ENCODE measurements at places on chromosomes 4 and X.
A peak's percentile ranks its signal among the peaks of the same experiment; 100 is the strongest.

- no peak for DNase-seq
Observed at GRCh38 chrX:68490644-68491043, 8.2 kb upstream of the YIPF6 start.

DNA sequence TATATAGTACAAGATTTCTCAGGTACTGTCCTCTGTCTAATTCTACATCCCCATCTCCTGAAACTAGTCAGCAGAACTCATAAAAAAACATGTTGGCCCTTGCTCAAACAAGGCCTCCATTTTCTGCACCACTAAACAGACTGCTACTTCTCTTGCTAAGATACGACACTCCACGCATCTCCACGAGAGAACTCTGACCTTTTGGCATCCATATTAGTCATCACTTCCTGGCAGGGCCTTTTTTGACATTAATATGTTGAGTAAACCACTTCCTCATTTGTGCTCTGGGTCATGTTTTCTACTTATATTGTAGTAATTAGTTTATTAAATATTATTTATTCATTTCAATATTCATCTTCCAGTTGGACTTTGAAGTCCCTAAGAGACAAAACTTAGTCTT is 65.6 kb downstream of the DCAF8L1 start:
- DNase-seq: peak; percentile 29

GRCh38 chr4:11715753-11716521 is 287.2 kb upstream of the HS3ST1 start:
- DNase-seq: no peak

DNA sequence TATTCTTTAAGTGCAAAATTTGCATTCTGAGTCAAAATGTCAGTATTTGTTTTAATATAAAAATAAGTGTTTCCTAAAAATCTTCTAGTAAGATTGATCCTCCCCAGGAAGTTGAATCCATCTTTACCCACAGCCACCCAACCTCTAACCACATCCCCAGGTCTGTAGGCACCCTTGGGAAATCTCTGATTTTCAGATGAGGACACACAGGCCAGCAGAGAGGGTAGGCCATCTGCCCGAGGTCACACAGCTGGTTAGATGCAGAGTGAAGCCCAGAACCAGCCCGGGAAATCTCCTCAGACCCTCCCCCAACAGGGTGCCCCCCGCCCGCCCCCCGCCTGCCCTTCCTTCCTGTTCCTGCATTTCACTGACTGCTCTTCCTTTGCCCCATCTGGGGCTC is 277.5 kb downstream of the FBXW7 start:
- DNase-seq: no peak

DNA sequence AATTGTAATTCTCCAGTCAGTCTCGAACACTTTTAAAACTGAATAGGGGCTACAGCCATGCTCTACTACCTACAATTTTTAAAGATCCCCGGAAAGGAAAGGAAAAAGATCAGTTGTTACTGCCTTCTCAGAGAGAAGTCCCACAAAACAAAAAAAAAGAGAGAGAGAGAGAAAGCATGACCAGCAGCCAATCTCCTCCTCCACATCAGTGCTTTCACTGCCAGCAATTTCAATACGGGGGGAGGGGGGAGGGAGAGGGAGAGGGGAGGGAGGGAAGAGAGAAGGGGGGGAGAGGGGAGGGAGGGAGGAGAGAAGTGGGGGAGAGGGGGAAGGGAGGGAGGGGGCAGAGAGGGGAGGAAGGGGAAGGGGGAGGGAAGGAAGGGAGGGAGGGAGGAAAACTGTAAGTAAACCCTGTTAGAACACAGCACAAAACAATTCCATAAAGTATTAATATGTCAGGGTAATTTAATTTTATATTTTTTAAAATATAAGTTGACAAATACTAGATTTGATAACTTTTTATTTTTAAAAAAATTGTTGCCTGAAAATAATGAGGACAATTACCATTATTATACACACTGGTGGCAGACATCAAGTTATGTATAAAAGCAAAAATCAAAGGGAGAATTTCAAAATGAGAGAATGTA is 108.0 kb downstream of the LRBA start:
- no peak for DNase-seq

DNA sequence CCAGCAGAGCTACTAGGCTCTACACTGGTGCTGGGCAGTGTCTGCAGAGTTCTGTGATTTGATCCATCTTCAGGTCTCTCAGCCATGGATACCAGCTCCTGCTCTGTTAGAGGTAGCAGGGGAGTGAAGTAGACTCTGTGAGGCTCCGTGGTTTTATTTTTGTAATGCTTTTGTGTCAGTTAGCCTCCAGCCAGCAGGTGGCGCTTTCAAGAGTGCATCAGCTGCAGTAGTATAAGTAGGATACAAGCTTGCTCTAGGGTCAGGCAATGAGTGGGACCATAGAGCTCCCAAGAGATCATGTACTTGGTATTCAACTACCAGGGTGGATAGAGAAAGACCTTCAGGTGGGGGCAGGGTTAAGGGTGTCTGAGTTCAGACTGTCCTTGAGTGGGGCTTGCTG is 362.5 kb upstream of the TRAM1L1 start:
- no peak for DNase-seq

DNA sequence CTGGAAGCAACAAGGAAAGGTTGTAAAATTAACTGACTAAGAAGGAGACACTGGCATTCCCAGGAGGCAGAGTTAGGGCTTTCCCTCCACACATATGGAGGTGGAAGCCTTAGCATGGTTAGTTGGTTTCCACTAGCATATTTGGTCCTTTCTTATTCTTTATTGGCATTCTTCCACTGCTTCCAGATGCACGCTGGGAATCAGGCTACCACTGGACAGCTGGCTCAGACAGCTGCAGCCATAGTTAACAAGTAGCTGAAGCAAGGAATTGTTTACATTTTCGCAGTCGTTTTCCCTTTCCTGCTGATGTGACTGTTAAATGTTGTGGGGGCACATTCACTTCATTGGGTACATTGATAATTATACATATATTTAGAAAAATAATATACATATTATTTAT is 169.2 kb downstream of the GRIA2 start:
- no peak for DNase-seq

- DNase-seq: no peak
Observed at GRCh38 chrX:128699716-128700285, 647.6 kb upstream of the ACTRT1 start.

GRCh38 chr4:499567-499966 is 557 bp downstream of the PIGG start:
- DNase-seq: no peak

GRCh38 chr4:89897867-89898266 is 3.2 kb downstream of the MMRN1 start:
- DNase-seq: no peak

DNA sequence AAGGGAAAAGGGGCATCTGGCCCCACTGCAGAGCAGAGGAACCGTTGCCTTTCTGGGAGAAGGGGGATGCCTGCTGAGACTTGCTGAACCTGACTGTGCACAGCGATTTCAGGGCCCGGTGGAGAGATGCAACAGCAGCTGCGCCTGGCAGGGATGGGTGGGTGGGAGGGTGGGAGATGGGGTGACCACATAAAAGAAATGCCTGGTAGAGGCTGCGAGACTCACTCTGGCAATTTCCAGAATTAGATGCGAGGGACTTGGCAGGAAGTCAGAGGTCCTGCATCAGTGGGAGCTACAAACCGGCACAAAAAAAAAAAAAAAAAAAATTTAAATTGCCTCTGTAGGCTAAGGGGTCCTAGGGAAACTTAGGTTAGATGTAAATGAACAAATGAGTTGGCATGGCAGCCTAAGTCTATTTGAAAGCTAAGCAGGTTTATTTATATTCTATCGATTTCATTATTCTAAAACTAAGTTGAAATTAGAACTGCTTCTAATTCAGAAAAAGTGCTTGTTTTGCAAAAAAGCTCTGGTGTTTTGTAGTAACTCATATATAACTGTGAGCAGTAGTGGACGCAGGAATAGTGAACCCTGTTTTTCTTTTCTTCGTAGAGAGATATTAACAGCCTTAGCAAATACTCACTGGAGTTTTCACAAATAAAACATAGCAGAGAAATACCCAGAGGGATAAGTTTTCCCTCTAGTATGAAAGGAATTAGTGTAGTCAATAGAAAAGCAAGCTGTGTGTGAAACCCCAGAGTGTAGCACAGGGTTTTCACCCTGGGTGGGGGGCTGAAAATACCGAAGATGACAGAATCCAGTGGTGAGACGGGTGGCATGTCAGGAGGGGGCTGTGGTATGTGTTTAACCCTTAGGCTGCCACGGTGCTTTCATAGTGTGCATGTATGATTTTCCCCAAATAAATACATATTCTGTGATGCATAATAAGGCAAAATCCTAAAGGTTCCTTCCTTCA is 130.1 kb downstream of the EGF start:
- DNase-seq: no peak

DNA sequence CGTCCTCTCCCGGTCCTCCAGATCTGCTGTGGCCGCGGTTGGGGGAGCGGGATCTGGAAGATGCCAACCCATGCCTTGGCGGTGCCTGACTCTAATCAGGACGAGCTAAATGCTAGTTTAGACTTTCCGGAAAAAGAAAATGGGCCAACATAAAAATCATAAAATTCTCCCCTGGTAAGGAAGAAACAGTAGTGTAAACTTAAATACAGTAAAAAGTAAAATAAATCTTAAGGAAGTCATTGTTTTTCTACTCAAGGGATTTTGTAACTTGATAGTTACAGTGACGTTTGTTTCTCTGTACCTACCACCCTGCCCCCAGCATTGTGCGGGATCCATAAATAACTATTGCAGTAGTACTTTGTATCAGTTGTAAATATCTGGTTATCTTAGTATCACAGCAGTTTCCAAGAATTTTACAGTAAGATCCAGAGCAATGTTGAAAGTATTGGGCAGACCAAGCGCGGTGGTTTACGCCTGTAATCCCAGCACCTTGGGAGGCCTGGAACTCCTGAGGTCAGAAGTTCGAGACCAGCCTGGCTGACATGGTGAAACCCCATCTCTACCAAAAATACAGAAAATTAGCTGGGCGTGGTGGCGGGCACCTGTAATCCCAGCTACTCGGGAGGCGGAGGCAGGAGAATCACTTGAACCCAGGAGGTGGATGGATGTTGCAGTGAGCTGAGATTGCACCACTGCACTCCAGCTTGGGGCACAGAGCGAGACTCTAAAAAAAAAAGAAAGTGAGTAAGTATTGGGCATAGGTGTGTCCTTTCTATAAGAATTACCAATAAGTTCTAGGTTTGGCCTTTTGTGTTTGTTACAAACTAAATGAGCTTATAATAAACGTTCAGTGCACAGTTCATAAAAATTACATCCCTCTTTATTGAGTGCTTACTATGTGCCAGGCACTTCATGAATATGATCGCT is 1.0 kb upstream of the PLA2G12A start:
- no peak for DNase-seq

DNA sequence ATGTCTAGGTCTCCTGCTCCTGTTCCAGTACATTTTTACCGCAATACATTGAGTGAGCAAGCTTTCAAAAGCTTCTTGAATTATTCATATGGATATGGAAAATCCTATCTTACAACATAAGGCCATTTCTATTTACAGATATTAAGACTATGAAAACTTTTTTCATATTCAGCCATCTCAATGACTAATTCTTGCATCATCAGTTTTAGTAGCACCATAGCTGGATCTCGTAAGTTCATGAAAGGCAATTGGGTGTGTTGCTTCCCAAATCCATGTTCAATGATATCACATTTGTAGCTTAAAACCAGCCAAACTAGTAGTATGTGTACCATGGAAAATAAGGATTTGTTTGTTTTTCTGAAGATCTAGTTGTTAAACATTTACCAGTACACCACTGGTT is 118.3 kb upstream of the GABRA2 start:
- DNase-seq: no peak

DNA sequence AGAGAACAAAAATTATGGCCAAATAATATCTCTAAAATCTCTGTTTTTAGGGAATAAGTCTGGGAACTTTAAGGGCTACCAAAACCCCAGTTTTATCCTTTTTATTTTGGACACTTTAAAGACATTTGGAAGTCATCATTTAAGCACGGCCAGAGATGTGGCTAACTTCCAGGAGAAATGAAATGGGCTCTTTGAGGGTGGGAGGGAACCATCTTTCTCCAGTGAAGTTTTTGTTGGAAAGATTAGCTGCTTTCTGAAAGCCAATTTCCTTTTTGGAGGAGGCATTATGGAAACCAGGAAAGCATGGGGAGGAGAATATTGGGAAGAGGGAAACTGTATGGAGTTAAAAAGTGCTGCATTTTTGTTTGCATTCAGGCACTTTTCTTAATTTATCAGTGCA is 4.8 kb downstream of the VSIG1 start:
- no peak for DNase-seq

DNA sequence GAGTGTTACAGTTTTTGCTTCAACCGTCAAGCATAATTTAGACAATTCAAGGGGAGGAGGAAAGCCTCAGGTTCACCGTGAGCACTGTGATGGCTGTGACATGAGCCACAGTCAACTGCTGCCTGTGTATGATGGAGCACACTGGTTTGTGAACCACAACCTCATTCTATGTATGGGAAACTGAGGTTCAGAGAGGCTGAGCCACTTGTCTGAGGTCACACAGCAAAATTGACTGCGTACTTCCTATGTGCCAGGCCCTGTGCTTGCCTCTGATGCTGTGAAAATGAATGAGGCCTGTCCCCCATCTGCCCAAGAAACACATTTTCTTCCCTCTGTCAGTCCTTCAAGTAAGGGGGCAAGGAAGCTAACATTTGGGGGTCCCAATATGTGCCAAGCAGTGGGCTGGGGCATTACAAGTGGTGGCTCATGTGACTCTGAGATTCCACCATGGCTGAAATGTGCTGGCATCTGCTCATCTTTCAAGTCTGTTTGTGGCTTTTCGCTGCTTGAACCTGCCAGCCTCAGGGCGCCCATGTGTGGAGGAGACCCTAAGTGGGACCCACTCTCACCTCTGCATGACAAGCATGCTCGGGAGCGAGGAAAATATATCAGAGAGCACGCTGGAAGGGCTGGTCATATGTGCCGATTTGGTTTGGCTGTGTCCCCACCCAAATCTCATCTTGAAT is 79.7 kb downstream of the ADRA2C start:
- no peak for DNase-seq

DNA sequence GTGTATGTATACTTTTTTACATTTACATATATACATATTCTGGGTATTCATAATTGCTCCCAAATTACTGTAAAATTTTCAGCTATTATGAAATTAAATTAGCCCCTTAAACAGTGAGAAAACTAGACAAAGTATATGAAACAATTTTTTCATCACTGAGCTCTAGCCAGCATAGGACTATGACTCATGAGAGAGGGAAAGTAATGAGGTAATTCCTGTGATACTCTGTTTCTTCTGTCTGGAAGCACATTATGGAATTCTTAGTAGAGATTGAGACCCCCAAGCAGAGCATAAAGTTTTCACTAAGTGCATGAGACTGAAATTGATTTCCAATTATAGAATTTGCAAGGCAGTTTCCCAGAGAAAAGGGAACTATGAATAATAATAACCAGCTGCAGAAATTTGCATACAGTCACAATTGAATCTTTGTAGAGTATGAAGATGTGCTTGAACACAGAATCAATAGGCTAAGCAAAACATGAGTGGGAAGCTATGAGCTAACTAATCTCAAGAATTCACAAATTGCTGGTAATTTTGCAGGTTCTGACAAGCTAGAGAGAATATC is 779.3 kb downstream of the ARAP2 start:
- no peak for DNase-seq

- DNase-seq: no peak
Observed at GRCh38 chr4:25013756-25014661, 16.7 kb downstream of the LGI2 start.

GRCh38 chrX:50838820-50839600 is 25.0 kb upstream of the SHROOM4 start:
- DNase-seq: no peak
